ENCODE measurements at places on chromosomes 13 and 19.

DNA sequence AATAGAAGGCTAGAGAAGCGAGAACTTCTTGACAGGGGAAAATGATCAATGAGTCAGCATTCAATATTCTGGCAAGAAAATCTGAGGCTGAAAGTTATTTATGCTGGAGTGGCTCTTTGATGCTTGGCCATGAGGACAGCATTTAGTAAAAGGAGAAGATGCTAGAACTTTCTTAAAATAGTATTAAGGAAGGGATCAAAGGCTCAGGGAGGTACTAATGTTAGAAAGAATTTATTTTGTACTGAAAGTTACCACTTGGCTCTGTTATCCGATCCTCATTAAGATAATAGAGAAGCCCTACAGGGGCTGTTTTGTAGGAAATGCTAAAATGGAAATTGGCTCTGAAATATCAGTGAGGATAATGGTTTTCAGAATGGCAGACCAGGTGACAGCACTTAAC lies 1774.6 kb upstream of the PCDH20 start:
- DNase-seq: no peak

- DNase-seq: no peak
These were observed 802.5 kb downstream of the EFNB2 start for GRCh38 chr13:105732806-105733529.

GRCh38 chr19:8110931-8111330 lies 38.5 kb downstream of the FBN3 start:
- no peak for DNase-seq

DNA sequence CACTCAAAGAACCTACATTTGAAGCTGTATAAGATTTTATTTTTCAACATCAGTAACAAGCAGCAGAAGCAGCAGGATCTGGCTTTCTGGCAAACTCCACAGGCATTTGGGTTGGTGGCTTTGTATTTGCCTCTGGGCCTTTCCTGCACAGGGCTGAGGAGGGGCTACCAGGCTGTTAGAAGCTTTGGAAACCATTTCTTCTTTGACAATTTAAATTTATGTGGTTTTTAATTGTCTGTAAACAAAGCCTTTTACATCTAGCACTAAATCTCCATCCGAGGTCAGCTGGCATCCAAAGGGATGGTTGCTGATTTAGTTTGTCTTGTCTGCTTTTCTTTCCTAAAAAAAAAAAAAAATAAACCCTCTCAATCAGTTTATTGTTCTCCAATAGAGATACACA lies 127.5 kb upstream of the OBI1 start:
- no peak for DNase-seq

DNA sequence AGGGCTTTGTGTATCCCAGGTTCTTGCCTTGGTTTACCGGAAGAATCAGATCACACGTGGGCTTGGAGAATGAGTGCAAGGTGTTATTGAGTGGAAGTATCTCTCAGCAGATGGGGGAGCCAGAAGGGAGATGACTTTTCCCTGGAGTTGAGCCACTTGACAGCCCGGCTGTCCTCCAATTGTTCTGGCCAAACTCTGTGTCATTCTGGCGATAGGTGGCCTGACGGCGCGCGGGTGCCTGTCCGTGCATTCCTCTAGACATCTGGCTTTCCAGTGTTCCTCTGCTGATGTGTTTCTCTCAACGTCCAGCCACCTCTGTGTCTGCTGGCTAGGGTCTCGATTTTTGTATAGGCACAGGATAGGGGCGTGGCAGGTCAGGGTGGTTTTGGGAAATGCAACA lies 181.9 kb downstream of the SHISA2 start:
- DNase-seq: no peak

DNA sequence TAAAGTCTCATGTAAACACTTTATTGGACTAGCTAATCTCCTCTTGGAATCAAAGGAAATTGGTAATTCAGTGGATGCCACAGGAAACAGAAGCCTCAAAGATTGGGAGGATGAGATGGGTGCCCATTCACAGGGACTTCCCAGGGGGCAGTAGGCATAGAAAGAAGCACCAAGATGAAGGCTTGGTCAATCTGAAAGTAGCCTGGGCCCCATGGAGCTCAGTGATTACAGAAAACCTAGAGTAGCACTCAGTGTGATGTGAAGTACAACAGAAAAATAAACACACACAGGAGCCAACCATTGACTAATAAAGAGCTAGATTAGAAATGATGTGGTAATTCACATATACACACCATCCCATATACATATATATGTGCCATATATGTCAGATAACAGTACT lies 560.6 kb downstream of the TBC1D4 start:
- no peak for DNase-seq

GRCh38 chr19:13984875-13985741 lies 21.0 kb downstream of the RFX1 start:
- no peak for DNase-seq

- DNase-seq: no peak
These were observed 19.7 kb downstream of the FBXL12 start for GRCh38 chr19:9799162-9799561.

GRCh38 chr19:32750441-32751055 lies 31.0 kb downstream of the TDRD12 start:
- DNase-seq: no peak

- DNase-seq: no peak
These were observed 9.6 kb downstream of the SIRT2 start for GRCh38 chr19:38889803-38890202.

- peak; percentile 88 for DNase-seq
These were observed 379.4 kb downstream of the KLF12 start for GRCh38 chr13:73754727-73755292.

- no peak for DNase-seq
These were observed 619.2 kb upstream of the SGCG start for GRCh38 chr13:22561581-22561980.

- no peak for DNase-seq
These were observed 119.7 kb downstream of the PCCA start for GRCh38 chr13:100208626-100209025.

- DNase-seq: no peak
These were observed 272.0 kb downstream of the FOXO1 start for GRCh38 chr13:40394304-40394985.

DNA sequence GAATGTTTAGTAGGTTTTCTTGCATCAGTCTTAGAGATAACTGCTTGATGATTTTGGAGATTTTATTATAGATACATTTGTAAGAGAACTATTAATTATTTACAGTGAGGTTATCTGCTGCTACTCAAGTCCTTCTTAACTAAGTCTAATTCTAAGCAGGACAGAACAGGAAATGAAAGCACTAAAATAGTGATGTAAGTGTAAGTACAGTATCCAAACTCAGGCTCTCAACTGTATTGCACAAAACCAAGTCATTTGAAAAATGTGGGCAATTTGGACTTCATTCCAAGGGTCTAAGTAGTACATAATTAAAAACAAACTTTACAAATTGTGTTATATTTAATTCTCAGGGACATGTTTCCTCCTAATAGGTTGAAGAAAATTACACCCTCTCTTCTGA lies 417.1 kb downstream of the ITGBL1 start:
- peak; percentile 52 for DNase-seq

DNA sequence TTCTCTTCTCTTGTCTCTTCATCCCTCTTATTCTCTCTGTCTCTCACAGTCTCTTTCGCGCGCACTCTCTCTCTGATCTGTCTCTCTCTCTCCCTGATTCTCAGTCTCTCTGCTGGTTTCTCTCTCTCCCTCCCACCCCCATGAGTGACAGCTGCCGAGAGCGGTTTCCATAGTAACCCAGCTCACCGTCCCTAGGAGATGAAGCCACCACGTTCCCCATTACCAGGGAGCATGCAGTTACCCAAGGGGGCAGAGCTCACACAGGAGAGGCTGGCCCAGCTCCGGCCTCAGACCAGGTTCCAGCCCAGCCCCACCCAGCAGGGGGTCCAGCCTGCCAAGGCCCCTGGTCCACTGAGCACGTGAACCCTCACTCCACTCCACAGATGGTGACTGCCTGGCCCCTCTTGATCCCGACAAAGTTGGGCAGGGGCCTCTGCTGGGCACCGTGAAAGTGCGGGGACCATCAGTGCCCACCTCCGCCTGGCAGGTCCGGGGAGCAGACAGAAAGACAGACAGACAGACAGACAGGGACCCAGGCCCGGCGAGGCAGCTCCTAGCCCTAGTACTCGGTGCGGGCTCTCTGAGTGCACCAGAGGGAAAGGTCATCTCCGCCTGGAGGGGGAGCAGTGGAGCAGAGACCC lies 50.6 kb downstream of the CELF5 start:
- DNase-seq: peak; percentile 14

DNA sequence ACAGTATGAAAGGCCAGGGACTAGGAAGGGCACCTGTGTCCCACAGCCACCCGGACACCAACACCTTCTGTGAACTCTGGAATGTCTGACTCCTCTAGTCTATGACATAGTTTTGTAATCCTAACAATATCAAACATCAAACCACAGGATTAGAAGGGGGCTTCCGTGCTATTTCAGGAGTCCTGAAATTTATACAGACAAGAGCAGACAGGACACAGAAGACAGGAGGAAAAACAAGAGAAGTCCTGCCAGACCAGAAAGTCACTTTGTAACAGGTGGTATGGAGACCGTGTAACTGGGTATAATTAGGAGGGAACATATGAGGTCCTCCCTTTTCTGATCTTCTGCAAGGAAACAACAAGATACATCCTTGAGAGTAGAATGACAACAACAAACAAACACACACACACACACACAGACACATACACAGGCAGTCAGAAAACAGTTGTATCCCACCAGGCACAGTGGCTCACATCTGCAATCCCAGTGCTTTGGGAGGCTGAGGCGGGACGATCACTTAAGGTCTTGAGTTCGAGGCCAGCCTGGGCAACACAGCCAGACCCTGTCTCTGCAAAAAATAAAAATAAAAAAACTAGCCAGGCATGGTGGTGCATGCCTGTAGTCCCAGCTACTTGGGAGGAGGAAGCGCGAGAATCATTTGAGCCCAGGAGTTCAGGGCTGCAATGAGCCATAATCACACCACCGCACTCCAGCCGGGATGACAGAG lies 13.1 kb downstream of the INSR start:
- DNase-seq: no peak

- DNase-seq: no peak
These were observed 5.0 kb upstream of the EID2 start for GRCh38 chr19:39544911-39545310.

DNA sequence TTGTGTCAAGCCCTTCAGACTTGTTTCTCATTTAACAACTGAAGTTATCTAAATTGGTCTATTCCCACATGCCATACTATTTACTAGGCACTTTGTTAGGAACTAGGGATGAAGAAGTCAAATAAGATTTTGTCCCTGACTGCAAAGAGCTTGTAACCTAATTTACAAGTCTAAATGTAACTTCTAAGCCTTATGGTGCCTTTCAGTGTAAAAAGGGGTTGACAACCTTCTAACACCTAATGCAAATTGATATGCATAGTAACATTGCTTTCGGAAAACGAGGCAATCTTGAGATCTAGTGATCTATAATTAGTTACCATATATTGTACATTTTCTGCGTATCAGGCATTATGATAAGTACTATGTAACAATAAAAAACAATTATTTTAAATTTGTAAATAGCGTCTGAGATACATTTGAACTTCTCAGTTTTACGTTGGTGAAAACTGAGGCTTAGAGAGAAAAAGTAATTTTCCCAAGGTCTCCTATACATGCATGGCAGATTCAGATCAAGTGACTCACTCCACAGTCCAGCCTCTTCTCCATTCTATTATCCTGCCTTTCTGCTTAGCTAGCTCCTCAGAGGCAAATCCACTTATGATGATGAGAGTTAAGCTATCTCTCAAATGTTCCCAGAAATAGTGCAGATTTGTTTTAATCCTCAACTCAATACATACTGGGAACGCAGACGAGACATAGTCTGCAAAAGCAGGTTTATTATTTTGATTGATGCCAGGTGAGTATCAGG lies 764.9 kb upstream of the SLITRK5 start:
- DNase-seq: no peak

- no peak for DNase-seq
These were observed 5.8 kb upstream of the FRY start for GRCh38 chr13:32025730-32026129.

DNA sequence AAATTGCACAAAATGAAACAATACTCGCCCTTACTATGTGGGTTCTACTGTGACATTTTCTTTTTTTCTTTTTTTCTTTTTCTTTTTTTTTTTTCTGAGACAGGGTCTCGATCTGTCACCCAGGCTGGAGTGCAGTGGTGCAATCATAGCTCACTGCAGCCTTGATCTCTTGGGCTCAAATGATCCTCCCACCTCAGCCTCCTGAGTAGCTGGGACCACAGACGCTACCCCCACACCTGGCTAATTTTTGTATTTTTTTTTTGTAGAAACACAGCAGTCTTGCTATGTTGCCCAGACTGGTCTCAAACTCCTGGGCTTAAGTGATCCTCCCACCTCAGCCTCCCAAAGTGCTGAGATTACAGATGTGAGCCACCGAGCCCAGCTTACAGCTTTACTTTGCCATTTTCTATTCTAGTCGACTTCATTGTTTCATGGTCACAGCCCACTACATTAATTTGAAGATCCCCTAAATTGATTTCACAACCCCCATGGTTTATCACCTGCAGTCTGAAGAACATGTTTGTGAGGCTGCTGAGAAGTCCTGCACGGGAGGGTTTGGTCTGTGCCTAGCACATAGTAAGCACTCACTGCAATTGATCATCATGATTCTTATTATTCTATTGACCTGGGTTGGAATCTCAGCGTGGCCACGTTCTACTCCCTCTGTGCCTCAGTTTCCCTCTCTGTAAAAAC lies 3.8 kb downstream of the BCL3 start:
- no peak for DNase-seq

- DNase-seq: no peak
These were observed 2590.9 kb downstream of the PCDH9 start for GRCh38 chr13:64639206-64639605.

DNA sequence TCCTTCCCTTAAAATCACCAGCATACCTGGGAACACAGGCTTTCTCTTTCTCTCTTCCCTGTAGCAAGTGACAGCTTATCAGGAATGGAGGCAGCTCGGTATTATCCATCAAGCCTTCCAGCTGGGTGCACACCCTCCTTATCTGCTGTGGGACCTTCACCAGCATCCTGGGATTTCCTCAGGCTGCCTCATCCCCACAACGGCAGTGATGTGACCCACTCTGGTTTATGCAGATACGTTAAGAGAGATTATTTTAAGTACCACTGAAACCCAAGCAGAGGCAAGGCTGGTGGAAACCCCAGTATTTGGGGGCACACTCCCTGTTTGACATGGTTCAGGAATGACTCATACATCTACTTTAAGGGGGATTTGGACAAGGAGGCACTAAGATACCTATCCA lies 192.1 kb downstream of the TM9SF2 start:
- DNase-seq: no peak

DNA sequence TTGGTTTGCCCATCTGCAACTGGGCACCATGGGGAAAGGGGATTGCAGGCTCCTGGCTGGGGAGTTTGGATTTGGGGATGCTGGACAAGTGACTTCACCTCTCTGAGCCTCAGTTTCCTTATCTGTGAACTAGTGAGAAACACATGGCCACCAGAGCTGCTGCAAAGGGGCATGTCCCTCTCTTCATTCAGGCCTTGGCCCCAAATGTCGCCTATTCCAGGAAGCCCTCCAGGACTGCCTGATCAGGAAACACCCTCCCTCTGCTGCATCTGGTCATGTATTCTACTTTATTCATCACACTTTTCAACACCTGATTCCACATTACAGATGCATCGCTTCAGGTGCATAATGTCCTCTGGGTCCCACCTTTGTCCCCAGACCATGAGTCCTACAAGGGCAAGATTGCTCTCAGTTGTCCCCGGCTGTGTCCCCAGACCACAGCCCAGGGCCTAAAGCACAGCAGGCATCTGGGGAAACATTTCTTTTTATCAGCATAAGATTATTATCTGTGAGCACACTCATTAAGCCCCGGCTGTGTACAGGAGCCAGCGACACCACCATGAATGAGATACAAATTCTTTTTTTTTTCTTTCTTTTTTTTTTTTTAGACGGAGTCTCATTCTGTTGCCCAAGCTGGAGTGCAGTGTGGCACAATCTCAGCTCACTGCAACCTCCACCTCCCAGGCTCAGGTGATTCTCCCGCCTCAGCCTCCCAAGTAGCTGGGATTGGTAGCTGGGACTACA lies 37.5 kb downstream of the ARRDC2 start:
- DNase-seq: no peak

Data from adipocyte (in vitro differentiated cells).